CD4-positive, alpha-beta T cell treated with Interleukin-15 for 4 hours (primary cell): ENCODE measurements at places on chromosomes 1 and 21.
A peak's percentile ranks its signal among the peaks of the same experiment; 100 is the strongest.

GRCh38 chr1:169739980-169740379 lies 6.1 kb upstream of the SELE start:
- no peak for DNase-seq

DNA sequence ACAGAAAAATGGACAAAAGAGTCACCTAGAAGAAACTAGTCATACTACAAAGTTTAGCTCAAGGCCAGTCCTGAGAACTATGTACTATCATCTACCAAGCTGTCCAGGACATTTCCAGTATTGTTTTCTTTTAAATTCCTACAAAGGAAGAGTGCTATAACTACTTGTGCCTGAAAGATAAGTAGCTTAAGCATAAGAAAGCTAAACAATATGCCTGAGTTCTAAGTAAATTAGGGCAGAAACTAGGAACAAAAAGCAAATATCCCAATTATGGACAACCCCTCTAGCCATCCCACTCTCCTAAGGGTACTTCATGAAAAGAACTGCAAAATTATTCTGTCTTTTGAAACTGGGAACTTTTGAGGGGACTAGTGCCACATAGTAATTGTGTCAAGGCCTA lies 5.3 kb upstream of the RGS2 start:
- DNase-seq = no peak

DNA sequence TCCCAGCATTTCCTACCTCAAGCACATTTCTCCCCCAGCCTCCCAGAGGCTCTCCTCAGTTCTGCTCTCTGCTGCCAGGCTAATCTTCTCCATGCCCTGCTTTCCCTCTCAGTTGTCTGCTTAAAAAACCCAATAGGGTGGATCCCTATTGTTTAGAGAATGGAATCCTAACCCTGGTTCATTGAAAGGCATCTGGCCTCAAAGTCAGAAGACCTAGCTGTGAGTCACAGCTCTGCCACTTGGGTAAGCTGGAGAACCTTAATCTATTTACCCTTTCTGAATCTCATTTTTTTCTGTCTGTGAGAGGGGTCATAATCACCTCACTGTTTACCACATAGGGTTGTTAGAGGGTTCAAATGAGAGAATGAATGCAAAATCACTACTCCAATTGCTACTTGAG lies 12.5 kb upstream of the MYOC start:
- no peak for DNase-seq

DNA sequence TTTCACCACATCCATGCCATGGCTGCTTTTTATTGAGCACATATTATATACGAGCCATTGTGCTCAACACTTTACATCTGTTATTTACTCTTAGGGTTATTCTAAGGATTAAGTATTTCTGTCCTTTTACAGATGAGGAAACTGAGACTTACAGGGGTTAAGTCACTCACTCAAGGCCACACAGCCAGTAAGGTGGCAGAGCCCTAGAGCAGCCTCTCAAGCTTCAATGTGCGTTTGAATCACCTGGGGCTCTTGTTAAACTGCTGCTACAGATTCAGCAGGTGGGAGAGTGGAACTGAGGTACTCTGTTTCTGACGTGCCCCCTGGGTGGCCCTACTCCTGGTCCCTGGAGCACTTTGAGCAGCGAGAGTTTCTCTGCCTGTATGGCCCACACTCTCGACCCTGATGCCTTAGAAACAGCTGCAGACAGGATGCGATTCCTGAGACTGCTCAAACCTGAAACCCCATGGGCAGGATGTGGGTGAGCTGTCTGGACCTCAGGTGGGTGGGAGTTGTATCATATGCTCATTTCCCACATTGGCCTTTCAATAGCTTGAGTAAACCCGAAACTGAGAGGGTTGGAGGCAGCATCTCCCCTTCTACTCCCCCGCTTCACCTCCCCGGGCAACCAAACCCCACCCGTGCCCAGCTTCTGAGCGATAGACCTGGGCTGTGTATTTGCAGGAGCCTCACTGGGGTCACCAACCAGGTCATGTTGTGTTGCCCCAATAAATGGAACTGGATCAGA lies 59.3 kb downstream of the MAN1C1 start:
- DNase-seq = peak; percentile 70

- no peak for DNase-seq
These were observed 1386.0 kb upstream of the ADGRL4 start for GRCh38 chr1:80392529-80392928.

- no peak for DNase-seq
These were observed 5.2 kb downstream of the APP start for GRCh38 chr21:26165331-26165730.

GRCh38 chr21:27418346-27418745 lies 451.5 kb upstream of the ADAMTS5 start:
- DNase-seq = no peak

DNA sequence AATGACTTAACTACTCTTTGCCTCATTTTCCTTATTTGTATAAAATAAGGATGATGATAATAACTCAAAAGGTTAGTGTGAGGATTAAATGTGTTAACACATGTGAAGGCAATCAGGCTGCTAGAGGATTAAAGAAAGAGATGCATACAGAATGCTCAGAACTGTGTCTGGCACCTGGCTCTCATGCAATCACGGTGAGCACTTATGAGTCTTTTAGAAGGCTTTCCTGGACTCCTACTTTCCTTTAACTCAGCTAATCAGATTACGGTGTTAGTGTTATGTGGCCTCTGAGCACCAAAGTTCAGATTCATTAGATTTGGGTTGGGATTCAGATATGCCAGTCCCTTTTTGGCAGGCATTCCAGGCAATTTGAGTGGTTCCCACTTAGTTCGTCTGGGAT lies 311.6 kb upstream of the USP24 start:
- no peak for DNase-seq

GRCh38 chr1:59635097-59635496 lies 179.7 kb upstream of the HOOK1 start:
- DNase-seq = no peak

DNA sequence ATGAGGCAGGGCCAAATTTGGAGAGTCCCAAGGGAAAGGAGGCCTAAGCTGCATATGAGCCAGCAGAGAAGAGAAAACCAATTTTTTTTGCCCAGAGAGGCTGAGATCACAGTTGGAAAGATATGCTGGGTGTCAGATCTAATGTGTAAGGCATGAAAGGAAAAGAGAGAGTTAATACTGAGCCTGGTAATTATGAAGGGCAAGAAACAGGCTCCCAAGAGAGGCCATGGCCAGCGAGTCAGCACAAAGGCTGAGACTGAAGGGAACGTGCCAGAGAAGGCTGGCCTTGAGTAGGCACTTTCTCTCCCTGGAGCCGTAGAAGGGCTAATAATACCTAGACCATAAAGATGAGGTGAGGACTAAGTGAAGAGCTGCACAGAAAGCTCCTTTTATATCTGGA lies 31.8 kb upstream of the BEND5 start:
- DNase-seq = no peak

- DNase-seq = no peak
These were observed 410.6 kb upstream of the VAMP3 start for GRCh38 chr1:7360526-7360925.
